ENCODE measurements at places on chromosomes 2 and 18. TPM values are rescaled to one million over a fixed set of nuclear protein-coding genes. Genes with fewer than 3 reads are reported as not detected.

AQP12A gene
- total RNA-seq = not detected

GRCh38 chr2:134235510-134236144, 18.2 kb upstream of the MGAT5 start:
- DNase-seq = peak; percentile 62
- H3K4me3 ChIP-seq = no peak overlapping the region
- H3K27ac ChIP-seq = peak overlapping the region; percentile 72
- no peaks in the 10 kb centered on the region for H3K36me3 ChIP-seq

INHBB gene
- 0.28 TPM for total RNA-seq

GRCh38 chr2:75389271-75389670, 171.5 kb downstream of the EVA1A start:
- H3K36me3 ChIP-seq = no peaks in the 10 kb centered on the region
- no peak overlapping the region for H3K27ac ChIP-seq
- DNase-seq = no peak
- peaks cover 3% of the 10 kb centered on the region for H3K27me3 ChIP-seq

GRCh38 chr2:240410808-240411207, 24.7 kb upstream of the GPC1 start:
- H3K27ac ChIP-seq = no peak overlapping the region
- H3K4me1 ChIP-seq = no peaks in the 10 kb centered on the region
- no peaks in the 10 kb centered on the region for H3K27me3 ChIP-seq
- H3K36me3 ChIP-seq = no peaks in the 10 kb centered on the region
- DNase-seq = no peak
